ENCODE measurements at places on chromosomes 2 and 18. TPM values are rescaled to one million over a fixed set of nuclear protein-coding genes. Genes with fewer than 3 reads are reported as not detected.

GRCh38 chr2:17363846-17364245, 154.4 kb downstream of the RAD51AP2 start:
- no peaks in the 10 kb centered on the region for H3K36me3 ChIP-seq
- no peaks in the 10 kb centered on the region for H3K4me1 ChIP-seq
- no peak overlapping the region for H3K27ac ChIP-seq
- no peak for DNase-seq
- no peaks in the 10 kb centered on the region for H3K27me3 ChIP-seq
- no peak overlapping the region for H3K4me3 ChIP-seq

DNA sequence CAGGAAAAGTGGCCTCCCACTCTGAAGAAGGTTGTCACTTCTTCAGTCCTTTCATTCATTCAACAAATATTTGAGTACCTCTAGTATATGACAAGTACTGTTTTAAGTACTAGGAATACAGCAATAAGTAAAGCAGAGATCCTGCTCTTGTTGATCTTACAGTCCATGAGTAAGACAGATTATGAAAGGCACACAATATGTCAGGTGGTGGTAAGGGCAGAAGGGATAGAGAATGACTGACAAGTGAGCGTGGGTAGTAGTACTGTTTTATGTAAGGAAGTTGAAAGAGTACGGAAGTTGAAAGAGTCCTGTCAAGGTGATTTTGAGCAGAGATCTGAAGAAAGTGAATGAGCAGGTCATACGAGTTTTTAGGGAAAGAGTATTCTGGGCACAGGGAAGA, 111.3 kb downstream of the GALNT1 start:
- no peaks in the 10 kb centered on the region for H3K4me1 ChIP-seq
- no peak for DNase-seq
- H3K4me3 ChIP-seq = no peak overlapping the region
- H3K27me3 ChIP-seq = no peaks in the 10 kb centered on the region

DNA sequence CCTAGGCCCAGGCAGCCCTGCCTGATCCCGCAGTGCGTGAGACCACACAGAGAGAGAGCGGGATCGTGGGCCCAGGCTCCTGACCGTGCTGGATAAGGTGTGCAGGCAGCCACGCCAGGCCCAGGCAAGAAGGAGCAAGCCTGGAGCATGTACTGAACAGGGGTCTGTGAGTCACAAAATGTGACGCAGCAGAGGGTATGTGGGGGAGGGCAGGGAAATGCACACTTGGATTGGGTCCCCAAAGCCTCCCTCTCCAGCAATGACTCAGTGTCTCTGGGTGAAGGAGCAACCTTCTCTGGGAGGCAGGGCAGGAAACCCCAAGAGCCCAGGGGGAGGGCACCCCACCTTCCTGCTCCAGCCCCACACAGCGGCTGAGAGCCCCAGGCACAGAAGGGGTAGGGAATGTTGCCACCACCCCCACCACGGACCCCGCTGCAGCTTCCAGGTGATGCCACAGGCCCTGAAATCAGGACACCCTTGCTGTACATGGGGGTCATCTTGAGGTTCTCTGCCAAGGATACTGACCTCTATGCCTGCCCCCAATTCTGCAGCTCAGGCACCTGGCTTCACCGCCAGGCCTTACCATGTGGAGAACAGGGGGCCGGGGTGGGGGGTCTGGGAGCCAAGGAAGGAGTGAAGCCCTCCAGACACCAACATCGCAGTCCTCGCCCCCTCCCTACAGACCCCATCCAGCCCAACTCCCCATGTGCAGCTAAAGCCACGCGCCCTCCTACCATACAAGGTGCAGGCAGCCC, 1.3 kb upstream of the GPC1 start:
- no peaks in the 10 kb centered on the region for H3K27me3 ChIP-seq
- DNase-seq = peak; percentile 82
- no peaks in the 10 kb centered on the region for H3K36me3 ChIP-seq
- peak overlapping the region; percentile 91 for H3K27ac ChIP-seq

GRCh38 chr2:74577448-74577847, 22.9 kb downstream of the DOK1 start:
- H3K36me3 ChIP-seq = no peaks in the 10 kb centered on the region
- H3K4me1 ChIP-seq = no peaks in the 10 kb centered on the region
- no peaks in the 10 kb centered on the region for H3K27me3 ChIP-seq
- no peak for DNase-seq

- no peak overlapping the region for H3K27ac ChIP-seq
- peaks cover 20% of the 10 kb centered on the region for H3K36me3 ChIP-seq
- H3K4me1 ChIP-seq = no peaks in the 10 kb centered on the region
- DNase-seq = no peak
- H3K27me3 ChIP-seq = no peaks in the 10 kb centered on the region
- no peak overlapping the region for H3K4me3 ChIP-seq
Observed at GRCh38 chr2:11244091-11244826, 89.0 kb downstream of the SLC66A3 start.

DNA sequence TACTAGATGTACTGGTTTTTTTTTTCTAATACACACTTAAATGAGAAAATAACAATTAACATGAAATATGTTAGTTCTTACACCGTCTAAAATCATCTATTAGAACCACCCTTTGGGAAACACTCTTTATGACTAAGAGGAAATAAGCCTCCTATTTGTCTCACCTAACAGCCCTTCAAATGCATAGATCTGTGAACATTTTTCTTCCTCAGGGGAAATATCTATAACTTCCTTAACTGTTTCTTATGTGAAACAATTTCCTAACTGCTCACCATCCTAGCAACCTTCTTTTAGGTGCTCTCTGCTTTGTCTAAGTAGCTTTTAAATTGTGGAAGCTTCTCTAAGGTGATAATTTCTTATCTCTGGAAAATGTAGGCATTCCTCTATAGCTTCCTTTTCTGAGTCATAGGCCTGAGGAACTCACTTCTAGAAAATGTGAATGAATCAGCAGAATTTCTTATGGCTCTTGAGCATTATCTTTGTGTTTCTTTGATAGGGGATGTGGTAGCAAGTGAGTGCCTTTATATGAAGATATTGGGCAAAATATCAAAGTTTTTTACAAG, 56.1 kb downstream of the CNTNAP5 start:
- H3K4me1 ChIP-seq = no peaks in the 10 kb centered on the region
- no peak overlapping the region for H3K27ac ChIP-seq
- no peaks in the 10 kb centered on the region for H3K27me3 ChIP-seq
- H3K36me3 ChIP-seq = no peaks in the 10 kb centered on the region
- no peak for DNase-seq
- H3K4me3 ChIP-seq = no peak overlapping the region

NPAS2 gene
- total RNA-seq = 23.8 TPM

Data from sigmoid colon (tissue), 7 donors.